ENCODE measurements at places on chromosomes 3 and 15.

DNA sequence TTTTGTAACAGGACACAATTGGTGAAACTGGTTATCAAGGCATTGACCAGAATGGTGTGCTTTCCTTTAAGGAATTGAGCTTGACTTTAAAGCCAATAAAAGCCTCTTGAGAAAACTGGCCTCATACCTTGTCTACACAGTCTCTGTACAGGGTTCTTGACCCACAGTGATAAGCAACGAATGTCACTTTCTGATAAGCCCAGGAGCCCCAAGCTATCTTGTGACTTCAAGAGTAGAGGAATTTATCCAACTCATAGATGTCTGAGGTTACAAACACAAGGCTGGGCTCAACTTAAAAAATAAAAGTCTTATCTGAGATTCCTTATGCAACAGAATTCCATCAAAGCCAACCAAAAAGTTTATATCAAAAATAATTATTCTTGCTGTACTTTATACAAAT is 212.1 kb downstream of the GBE1 start:
- no peak for DNase-seq

GRCh38 chr3:41684797-41685735 is 276.8 kb downstream of the ULK4 start:
- no peak for DNase-seq

GRCh38 chr3:123637131-123637530 is 52.3 kb upstream of the HACD2 start:
- no peak for DNase-seq

DNA sequence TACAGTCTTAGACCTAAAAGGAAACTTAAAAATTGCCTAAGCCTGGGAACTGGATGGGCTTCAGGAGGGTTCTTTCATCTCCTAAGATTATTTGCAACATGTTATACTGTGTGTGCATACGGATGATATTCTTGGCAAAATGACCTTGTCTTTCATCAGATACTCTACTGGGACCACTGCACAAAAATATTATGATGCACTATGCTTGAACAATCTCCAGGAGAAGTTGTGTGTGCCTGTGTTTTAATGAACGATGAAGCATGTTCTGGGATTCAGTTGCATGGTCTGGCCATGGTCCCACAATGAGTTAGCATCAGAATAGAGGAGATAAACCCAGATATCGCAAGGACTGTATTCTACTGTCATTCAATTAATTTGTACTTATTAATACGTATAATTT is 68.7 kb downstream of the GAP43 start:
- no peak for DNase-seq

- no peak for DNase-seq
These were observed 70.0 kb downstream of the SETD5 start for GRCh38 chr3:9467451-9467850.

GRCh38 chr3:186311441-186311840 is 50.6 kb downstream of the DGKG start:
- DNase-seq = no peak

DNA sequence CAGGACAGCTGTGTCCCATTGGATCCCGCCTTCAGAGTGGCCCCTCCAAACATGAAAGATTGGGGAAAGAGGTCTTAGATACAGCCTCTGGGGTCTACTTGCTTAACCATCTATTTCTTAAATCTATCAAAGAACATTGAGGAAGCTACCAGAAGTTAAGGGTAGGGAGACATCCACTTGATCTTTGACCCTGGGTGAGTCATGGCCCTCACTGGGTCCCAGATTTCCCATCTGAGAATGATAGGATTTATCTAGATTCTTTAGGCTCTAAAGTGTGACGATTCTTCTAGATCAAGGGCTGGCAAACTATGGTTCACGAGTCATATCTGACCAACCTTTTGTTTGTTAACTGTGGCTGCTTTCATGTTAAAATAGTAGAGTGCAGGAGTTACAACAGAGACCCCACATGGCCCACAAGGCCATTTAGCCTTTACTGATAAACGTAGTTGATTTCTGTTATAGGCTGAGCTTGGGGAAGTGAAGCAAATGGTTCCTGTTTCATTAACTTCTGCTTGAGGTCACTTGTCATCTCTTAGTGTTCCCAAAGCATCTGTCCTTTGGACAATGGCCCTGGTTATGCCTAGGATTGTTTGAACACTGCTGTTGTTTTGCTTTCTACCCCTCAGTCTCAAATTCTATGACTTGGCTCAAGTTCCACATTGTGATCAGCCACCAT is 8.0 kb downstream of the MUC13 start:
- no peak for DNase-seq

- DNase-seq = no peak
These were observed 581.1 kb downstream of the ZNF385D start for GRCh38 chr3:21169948-21170347.

DNA sequence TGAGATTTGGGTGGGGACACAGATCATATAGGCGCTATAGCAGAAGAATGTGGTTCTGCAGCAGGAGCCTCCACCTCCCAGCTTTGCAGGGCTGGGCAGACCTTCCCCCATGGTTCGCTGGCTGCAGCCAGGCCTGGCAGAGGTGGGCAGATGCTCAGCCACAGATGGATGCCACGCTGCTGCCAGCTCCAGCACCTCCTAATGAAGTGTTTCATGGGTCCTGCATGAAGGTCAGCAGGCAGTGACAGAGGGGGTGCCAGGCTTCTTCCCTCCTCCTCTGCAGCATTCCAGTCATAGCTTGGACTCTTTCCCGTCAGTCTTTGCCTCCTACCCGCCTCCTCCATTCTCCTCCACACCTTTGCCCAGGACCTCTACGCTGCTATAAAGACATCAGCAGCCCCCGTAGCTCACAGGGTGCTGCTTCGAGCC is 85.9 kb downstream of the SLCO3A1 start:
- no peak for DNase-seq

DNA sequence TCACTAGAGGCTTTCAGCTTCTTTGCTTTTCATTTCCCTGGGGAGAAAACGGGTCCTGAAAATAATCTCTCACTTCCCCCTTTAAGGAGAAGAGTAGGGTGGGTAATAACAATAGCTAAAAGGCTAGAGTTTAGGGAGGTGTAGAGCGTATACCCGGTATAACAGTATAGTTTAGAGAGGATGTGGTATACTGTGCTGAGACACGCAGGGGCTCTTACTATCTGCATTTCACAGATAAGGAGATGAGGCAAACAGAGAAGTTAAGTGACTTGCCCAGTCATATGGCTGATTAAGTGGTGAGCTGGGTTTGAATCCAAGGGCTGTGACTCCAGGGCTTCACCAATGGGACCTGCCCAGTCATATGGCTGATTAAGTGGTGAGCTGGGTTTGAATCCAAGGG is 15.0 kb upstream of the KCNMB3 start:
- no peak for DNase-seq

DNA sequence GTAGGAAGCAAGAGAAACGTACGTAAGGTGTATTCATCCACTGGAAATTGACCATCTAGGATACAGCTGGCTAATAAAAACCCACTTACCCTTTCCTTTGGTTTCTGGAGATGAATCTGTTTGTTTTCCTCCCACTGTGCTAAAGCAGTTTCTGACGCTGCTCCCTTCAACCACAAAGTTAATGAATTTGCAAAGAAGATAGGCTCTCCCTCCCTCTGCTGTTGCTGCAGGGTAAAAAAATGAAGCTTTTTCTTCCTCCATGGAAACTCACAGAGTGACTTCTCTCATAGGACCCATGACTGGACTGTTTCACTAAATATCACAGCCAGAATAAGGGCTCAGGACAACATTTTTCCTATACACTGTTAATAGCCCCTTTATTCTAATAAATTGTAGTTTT is 172.1 kb upstream of the LRRN1 start:
- DNase-seq = no peak

DNA sequence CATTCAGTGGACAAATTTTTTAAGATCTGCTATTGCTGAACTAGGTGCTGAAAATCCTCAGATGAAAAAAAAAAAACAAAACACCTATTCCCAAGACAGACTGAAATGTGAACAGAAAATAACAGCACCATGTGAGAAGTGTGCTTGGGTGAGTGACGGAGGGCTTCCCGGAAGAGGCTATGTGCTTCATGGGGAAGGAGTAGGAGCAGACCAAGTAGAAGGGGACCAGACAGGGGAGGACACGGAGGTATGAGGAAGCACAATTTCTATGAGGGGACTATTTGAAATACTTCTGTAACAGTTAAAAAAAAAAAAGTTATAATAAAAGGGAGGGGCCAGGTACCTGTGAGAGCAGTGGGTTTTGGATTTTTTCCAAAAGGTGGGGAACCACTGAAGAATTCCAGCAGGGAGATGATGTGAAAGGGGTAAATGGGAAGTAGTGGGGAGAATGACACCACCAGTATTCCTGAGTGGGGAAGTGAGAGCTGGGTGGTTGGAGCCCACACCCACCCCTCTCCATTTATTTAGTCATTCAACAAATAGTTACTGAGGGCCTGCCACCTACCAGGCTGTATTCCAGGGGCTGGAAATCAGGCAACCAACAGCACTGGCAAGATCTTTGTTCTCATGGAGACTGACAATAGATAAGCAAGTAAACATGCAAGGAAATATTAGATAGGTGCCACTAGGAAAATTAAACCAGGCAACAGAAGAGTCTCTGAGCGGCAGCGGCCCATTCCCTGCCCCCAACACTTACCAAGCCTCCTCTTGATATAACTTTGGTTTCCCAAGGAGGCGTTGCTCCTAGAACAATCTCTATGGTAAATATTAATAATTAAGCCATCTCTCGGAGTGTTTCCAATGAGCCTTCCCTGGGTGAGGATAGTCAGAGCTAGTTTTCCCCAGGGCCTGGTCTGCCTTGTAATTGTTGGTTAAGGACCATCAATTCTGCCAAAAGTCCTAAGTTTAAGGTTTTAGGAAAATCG is 3.8 kb upstream of the USP3 start:
- no peak for DNase-seq

- no peak for DNase-seq
These were observed 94.5 kb downstream of the ABI3BP start for GRCh38 chr3:100898681-100899080.

GRCh38 chr15:78944669-78945407 is at the start of gene CTSH:
TSS of gene CTSH (minus strand) at chr15:78945046. CDS start at chr15:78944981, 65 bp downstream.
- no peak for DNase-seq

- no peak for DNase-seq
These were observed 135.8 kb downstream of the TCF12 start for GRCh38 chr15:57054204-57054750.

DNA sequence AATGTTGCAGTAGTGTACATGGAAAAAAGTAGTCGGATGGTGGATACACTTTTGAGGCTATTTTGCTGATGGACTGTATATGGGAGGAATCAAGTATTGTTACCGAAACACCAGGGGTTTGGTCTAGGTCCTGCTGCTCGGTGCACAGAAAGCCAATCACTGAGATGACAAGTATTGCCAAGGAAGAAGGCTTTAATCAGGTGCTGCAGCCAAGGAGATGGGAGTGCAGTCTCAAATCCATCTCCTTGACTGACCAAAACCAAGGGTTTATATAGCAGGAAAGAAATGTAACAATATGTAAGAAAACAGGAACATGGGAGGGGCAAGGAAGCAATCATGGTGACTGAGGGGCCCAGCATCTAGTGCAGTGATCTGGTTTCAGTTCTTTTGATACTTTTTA is 2.8 kb upstream of the ACVR2B start:
- no peak for DNase-seq

DNA sequence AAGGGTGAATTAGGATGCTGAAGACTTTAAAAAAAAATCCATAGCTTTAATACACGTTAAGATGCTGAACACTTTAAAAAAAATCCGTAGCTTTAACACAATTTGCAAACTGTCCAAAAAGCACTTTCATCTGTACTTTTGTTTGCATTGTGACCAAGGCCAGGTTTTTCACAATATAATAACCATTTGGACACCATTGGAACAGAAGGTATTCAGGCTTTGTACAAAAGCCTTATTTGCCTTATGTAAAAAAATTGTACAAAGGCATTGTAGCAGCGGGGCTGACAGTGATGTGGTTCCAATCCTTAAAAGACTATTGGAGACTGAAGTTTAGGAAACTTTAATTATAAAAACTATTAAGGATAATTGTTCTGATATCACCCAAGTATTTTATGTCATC is 15.2 kb upstream of the ICE2 start:
- no peak for DNase-seq

DNA sequence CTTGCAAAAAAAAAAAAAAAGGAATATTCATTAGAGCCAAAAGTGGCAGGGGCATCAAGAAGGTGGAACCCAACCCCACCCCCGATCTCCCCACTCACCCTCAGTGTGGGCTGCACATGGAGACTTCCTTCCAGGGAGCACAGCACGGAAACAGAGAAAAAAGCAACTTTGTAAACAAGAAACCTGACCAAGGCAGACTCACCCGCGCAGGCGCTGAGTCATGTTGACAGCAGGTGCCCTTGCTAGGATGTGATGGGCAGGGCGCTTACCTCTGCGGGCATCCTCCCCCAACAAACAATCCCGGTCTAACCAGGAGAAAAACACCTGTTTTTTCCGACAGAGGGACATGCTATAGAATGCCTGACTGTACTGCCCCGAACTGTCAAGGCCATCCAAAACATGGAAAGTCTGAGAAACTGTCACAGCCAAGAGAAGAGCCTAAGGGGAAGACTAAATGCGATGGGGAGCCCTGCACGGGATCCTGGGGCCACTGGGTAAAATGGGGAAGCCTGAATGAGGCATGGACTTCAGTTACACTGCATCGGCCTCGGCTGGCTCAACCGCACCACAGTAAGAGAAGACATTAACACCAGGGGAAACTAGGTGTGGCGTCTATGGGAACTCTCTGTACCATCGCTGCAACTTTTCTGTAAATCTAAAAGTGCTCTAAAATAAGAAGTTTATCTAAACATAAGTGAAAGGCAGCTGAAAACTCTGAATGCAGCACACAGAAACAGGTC is 66.7 kb upstream of the GATA2 start:
- DNase-seq = no peak

GRCh38 chr15:51708013-51708412 is 26.7 kb downstream of the SCG3 start:
- no peak for DNase-seq

DNA sequence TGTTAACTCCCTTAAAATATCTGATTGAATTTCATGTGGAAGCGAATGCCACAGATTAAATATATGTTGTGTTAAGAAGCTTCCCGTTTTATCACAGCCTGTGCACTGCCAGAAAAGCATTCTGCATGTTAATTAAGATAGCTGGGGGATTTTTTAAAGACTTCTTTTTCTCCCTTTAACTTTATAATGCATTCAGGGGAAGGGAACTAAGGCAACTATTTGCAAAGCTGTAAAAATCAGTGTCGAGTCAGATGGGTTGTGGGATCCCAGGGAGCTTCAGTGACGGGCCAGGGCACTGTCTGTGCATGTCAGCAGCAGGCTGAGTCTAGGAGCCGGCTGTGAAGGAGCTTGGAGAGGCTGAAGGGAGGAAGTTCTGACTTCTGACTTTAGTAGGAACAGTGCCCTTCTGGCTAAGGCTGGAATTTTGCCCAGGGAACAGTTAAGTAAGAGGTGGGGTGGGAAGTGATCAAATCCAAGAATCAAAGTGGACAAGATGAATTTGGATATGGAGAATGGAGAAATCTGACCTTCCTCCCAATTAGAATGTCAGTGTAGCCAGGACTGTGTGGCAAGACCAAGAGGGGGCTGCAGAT is 77.7 kb downstream of the ABHD5 start:
- DNase-seq = no peak
